ENCODE measurements at places on chromosomes 3 and 15.

- no peak for DNase-seq
Observed at GRCh38 chr3:411226-411625, 214.7 kb downstream of the CHL1 start.

DNA sequence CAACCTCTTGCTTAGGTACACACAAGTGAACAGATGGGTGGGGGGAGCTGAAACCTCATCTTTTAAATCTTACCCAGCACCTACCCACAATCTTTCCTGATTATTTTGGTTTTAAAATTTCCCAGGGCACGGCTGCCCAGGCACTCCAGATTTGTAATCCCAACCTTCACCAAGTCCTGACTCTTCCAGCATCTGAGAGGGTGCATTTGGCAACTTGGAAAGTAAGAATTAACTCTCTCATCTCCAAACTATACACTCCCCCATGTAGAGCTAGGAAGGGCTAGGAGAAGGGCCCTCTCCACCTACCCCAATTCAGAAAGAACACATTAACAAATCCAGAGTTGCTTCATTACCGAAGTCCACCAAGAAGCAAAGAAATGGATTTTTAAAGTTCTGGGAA, 41.7 kb upstream of the PRICKLE2 start:
- DNase-seq: no peak

GRCh38 chr3:189898559-189899153, 222.0 kb downstream of the P3H2 start:
- DNase-seq: no peak

DNA sequence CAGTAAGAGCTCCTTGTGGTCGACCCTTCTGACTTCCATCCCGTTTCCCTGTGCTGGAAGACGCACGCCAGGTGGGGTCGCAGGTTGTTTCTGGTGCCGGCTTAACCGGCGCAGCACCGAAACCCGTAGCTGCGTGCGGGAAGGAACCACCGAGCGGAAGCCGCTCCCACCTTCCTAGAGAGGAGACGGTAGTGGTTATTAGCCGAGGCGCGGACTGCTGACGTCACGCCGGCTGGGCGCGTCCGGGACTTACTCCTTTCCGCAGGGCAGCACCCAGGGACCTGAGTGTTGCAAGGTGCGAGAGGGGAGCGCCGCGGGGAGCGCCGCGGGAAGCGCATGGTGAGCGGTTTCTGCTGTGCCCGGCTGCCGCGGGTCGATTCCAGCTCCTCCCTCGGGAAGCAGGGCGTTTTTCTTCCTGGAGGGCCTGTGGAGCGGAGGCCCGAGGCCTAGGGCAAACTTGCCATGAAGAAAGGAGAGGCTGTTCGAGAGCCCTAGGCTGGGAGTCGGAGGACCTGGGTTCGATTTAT, at the start of gene ZNF501:
TSS of gene ZNF501 (plus strand) at position 252 of the 527 bp plus-strand sequence. CDS start 4,787 bp downstream, outside the sequence.
- peak; percentile 76 for DNase-seq

DNA sequence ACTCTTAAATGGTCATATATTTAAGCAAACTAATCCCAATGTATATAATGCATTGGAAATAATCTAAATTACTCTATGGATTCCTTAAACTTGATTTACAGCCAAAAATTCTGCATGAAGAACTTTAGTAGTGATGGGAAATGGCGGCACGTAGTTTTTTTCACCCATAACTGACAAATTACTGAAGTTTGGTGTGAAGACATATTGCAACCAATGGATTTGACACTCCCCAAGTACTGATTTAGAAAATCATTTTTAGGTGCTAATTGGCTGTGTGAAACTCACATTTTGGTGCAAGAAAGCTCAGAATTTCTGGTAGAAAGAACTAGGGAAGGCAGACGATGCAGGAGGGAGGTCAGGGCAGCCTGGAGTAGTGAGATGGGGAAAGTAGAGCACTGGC, 19.3 kb upstream of the TMEM108 start:
- DNase-seq: no peak

DNA sequence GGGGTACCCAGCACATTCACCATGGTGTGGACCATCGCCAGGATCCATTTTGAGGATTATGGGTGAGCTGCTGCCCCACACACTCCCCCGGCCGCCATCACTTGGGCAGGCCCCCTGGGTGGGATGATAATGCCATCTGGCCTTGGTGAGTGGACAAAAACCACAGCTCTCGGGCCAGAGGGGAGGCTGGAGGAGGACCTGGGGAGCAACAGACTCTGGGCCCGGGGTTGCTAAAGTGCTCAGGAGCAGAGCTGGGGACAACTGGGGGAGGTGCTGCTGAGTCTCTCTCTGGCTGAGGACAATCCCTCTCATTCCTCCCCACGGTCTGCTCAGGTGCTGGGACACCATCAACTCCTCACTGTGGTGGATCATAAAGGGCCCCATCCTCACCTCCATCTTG, 29.0 kb downstream of the VIPR1 start:
- DNase-seq: no peak

DNA sequence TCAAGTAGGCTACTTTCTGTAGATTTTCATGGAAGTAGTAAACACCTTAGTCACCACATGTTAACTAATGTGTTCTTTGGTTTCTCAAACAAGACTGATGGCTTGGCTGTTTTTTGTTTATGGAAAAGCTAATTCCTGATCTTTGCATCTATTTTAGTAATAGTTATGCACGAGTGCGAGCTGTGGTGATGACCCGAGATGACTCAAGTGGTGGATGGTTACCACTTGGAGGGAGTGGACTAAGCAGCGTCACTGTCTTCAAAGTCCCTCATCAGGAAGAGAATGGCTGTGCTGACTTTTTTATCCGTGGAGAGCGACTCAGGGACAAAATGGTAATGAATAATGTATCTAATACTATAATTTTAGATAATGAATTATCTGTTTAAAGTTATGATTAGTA, 46.6 kb downstream of the SPRED1 start:
- DNase-seq: no peak

DNA sequence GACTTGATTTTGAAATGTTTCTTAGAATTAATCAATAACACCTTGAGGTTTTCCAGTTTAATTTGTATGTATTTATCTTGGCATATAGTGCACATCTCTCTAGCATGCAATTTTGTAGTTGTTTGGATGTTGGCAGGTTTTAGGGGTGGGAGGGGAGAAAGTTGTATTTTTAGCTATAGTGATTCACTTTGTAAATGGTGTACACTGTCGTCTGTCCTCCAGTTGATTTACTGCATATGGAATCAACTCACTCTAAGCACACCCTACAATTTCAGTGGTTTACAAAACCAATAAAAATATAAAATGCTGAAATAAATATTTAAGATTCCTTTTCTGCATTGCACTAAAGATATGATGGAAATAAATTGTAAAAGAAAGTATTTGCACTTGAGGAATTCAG, 199.1 kb downstream of the CDIN1 start:
- DNase-seq: no peak

DNA sequence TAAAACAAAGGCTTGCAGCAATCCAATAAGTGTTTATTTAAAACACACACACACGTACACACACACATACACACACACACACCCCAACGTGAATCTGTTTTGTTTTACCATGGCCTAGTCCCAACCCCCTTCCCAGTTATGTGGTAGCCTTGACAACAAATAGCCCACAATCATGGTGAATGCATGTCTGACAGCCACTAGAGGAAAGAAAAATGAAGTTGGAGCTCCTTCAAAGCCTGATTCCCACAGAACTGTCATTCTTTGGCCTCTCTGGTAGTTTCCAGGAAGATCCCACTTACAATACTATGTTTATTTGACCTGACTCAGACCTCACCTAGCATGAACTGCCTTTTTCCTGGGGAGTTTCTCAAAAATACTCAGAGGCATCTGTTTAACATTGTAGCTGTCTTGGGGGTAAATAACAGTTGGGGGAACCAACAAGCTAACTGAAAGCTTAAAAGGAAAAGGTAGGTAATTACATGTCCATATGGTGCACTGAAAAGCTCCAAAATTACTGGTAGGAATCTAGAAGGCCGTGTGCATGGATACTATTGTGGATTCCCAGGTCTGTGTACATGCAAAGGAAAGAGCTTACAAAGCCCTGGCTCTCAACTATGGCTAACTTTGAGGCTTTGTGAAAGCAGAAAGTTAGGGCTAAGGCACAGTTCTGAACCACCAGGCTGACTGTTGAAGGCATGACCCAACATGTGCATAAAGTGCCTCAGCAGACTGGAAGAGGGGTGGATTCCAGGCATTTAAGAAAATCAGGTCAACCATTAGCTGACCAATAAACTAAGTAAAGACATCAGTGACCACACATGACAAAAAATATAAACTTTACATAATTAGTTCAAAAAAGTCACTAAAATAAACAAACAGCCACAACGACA, 65.3 kb downstream of the FAIM start:
- no peak for DNase-seq

GRCh38 chr15:67992834-67993233, 61.3 kb upstream of the PIAS1 start:
- DNase-seq: no peak

DNA sequence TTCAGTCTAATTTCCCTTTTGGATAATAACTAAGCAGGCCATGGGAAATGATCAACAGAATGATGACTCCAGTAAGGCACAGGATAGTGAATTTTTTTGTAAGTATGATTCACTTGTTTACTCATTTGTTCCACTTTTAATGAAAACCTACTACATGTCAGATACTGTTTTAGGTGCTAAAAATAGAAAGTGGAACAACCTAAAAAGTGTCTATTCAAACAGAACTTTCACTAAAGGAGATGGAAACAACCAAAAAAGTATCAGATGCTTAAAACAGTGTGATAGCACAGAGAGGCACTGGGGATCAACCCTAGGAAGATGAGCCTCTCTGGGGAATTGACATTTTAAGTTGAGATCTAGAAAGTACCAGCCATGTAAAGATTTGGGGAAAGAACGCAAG, 11.1 kb downstream of the RYK start:
- DNase-seq: no peak

DNA sequence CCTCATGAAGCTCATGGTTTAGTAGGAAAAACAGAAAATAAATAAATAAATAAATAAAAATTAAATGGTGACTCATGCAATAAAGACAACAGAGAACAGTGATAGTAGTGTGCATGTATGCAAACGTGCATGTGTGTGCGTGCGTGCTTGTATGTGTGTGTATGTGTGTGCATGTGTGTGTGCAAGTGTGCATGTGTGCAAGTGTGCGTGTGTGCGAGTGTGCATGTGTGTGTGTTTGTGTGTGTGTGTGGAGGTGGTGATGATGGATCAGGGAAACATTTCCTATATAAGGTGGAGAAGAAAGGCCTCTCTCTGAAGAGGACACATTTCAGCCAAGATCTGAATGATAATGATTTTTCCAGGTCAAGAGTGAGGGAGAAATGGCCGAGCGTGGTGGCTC, 47.2 kb downstream of the CACNA2D3 start:
- no peak for DNase-seq

DNA sequence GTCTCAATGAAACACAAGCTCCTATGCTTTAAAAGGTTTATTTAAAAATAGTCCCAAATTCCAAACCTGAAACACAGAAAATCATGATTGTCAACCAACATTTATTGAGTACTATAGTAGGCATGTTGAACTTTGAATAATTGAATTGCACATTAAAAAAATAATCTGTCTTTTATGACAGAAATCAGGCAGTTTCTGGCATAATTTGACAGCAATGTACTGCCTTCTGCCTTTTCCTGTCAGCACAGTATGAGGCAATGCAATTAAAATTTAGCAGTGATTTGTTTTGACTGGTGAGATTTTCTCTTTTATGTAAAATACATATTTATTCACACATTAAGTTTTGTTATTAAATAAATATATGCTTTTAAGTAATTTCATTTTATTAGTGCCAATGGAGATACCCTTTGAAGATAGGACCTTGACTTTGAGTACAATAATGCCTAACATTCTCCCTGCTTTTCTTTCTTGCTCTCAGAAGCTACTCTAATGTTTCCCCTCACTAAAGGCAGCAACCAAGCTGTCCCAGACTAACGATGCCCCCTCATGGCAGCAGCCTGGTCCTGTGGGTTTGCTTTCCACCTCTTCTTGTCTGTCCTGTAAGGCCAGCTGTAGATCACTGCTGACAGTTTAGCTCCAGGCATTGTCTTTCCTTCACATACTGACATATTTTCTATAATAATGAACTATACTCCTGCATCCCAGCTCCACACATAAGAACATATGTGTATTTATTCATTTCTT, 346.7 kb downstream of the IL20RB start:
- no peak for DNase-seq

GRCh38 chr3:62990704-62991413, 115.6 kb upstream of the CADPS start:
- DNase-seq: no peak

DNA sequence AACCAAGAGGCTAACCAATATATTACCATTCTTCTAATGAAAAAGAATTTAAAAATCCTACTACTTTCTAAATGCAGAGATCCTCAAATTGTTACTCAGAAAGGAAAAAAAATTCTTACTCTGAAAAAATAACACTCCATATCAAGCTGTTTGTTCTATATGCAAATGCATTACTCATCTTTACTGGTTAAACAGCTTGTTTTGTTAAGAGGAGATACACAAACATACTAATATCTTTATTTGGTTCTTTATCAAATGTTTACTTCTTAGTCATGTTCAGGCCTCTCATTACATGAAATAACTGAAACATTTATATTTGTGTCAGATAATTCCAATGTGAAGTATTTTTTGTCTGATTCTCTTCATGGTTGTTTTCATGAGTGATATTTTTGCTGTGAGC, 146.8 kb downstream of the PCCB start:
- no peak for DNase-seq

All from activated CD8-positive, alpha-beta memory T cell treated with anti-CD3 and anti-CD28 coated beads for 1 hour (primary cell).